ENCODE measurements at places on chromosomes 2 and 18.

DNA sequence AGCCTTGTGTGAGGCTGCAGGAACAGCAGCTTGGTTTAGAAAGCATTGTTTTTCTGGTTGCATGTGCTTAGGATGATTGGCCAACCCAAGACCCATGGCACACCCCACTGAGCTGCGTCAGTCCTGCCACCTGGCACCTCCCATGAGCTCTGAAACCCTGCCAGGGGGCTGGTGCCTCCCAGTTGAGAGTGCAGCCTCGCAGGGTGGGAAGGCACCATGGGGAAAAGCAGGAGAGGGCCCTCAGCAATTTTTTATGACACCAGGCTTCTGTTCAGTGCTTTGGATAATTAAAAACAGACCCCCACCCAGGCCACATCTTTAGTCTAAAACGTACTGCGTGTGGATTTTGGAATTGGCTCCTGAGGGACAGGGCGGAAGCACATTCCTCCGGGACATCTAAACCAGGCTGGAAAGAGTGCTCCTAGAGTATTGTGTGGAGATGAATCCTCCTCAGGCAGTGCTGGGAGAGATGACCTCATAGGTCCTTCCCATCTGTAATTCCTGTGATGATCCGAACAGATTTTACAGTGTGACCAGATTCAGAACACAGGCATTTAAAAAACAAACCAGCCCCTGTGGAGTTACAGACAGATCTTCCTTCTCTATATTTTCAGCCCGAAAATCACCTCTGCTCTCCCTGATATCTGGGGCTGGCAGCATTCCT is 438.3 kb downstream of the ZNF521 start:
- DNase-seq = peak; percentile 66

GRCh38 chr2:228321015-228321414 is 139.5 kb upstream of the SPHKAP start:
- DNase-seq = no peak

GRCh38 chr2:112972423-112973086 is 5.3 kb upstream of the IL36G start:
- no peak for DNase-seq

- DNase-seq = no peak
Observed at GRCh38 chr2:3755277-3755676, 51.9 kb downstream of the DCDC2C start.

GRCh38 chr2:224518806-224519580 is 66.2 kb downstream of the CUL3 start:
- peak; percentile 72 for DNase-seq

GRCh38 chr18:3401669-3402620 is 48.0 kb upstream of the TGIF1 start:
- DNase-seq = no peak

DNA sequence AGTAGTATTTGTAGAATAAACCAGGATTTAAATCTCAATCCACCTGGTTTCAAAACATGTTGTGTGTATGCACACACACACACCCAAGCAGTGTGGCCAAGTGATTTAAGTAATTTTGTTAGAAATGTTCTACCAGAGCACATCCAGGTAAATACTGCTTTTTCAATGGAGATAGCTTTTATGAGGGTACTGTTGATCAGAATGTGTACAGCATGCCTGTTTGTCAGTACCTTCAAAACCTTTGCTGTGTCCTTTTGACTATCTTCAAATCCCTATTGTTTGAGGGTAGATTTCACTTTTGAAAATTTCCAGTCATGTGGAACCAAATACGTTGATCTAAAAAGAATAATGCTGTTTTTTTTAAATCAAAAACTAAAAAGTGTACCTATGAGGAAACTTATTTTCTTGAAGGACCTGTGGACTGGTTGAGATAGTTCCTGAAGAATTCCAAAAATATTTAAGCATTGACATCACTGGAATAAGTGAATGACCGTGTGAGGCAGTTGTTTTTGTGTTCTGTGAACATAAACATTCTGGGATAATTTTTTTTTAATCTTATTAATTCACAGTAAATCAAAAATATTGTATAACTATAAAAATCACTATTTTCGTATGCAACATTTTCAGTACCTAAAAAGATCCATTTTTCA is 70.9 kb downstream of the PTRHD1 start:
- no peak for DNase-seq

- no peak for DNase-seq
Observed at GRCh38 chr2:124250433-124250832, 225.3 kb downstream of the CNTNAP5 start.

DNA sequence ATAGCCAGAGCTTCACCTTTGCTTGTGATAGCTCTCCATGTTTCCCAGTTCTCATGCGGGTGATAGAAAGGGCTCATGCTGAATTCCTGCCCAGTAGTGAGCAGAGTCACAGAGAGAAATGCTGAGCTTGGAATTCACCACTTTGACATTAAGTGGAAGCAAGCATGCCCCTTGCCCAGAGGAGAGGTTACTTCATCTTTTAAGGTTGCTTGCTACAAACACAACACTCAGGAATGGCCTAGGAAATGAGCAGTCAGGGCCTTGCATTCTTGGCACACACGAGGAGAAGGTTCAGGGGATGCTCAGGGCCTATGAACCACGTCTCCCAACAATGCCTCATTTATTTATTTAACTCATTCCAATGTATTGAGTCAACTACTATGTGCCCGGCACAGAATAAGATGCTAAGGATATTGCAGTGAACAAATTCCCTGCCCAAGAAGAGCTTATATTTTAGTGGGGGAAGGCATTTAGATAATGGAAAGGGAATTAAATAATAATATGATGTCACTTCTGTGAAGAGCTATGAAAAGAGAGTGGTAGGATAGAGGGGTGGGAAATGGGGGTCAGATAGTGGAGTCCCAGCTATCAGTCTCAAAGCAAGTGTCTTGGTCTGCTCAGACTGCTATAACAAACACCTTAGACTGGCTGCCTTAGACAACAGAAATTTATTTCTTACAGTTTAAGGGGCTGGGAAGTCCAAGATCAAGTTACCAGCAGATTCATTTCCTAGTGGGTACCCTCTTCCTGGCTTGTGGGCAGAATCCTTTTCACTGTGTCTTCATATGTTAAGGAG is 42.1 kb downstream of the DDX18 start:
- DNase-seq = peak; percentile 95

DNA sequence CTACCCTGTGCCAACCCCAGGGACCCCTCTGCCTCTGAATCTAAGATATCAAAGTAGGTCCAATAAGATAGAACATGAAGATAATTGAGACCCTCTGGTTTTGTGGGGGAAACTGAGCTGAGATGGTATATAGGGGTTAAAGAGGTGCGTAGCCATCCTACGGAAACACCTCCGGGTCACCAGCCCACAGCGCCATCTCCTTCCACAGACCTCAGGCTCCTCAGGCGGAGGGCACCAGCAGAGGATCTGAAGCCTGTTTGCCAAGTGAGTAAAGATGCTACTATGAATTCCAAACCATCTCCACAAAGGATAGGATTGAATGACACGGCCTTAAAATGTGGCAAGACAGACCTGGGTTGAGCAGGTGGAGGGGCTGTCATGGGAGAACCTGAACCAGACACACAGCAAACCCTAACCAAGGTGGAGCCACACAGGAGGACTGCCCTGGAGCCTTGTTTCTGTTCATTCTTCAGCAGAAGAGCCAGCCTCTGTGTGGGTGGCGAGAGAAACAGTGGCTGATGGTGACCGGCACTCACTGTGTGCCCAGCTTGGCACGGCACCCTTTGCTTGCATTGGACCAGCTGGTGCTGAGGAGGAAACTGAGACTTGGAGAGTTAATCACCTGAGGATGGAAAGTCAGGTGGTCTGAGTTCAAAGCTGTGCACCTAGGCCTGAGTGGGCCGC is 10.2 kb downstream of the GBX2 start:
- DNase-seq = no peak

- no peak for DNase-seq
Observed at GRCh38 chr18:70165936-70166335, 39.6 kb downstream of the RTTN start.

DNA sequence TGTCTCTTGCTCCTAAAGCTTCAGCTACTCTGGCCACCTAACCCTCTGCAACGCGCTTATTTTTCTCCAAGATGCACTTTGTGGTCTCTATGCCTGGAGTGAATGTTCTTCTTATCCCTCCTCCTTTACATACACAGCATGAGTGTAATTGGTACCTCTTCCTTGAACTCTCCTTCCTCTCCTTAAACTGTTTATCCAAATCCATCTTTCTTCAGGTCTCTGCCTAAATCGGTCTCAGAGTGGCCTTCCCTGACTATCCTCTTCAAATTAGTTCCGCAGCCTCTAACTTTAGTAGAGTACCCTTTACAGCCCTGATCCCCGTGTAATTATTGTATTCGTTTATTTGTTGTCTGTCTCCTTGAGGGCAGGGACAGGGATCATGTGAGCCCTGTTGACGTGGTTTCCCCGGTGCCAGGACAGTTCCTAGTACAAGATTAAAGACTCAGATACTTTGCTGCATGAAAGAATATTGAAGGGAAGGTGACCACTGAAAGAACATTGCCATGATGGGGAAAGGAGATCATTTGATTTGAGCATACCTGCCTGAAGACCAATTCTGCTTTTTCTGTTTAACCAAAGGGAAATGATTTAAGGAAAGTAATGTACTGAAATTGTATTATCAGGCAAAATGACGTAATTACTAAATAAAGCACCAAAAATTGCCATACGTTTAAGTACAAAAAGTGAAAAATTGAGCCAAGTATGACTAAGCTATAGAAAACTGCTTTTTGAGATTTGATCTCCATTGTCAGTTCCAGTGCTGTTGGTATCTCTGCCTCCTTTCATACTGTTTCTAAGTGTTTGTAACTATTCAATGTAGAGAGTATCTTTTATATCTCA is 1.2 kb downstream of the CNOT9 start:
- DNase-seq = peak; percentile 14

DNA sequence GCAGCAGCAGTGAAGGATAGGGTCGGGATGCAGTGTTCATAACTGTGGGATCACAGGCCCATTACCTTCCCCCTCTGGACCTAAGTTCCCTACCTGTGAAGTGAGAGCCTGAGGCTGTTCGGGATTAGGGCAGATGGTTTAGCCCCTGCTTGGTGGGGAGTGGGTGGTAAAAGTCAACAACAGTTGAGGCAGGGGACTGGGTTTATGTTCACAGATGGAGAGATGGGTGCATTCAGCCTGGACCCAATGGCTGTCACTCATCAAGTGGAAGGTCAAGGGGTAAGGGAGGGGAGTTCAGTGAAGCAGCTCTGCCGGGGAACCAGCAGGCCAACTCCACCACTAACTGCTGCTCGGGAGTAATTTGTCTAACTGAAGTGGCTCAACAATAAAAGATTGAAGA is 180.4 kb downstream of the FAM210A start:
- no peak for DNase-seq

GRCh38 chr2:176473177-176473576 is 203.9 kb downstream of the MTX2 start:
- DNase-seq = peak; percentile 43

DNA sequence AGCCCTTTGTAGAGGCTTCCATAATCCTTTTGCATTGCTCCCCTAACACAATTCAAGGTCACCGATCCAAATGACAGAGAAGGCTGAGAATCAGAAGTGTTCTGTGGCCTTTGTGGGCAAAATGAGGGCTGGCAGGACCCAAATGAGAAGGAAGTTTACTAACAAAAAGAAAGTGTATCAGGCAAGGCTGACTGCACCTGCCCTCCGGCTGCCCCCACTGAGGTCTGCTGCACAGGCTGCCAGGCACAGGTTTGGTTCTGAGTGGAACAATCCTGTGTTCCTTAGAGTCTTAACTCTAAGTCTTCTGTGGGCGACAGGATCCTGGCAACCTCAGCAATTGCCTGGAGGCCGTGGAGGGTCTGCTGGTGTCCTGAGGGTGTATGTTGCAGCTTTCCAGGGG is 568.5 kb downstream of the CMPK2 start:
- no peak for DNase-seq

- DNase-seq = peak; percentile 88
Observed at GRCh38 chr18:77067291-77068061, 65.1 kb downstream of the MBP start.

DNA sequence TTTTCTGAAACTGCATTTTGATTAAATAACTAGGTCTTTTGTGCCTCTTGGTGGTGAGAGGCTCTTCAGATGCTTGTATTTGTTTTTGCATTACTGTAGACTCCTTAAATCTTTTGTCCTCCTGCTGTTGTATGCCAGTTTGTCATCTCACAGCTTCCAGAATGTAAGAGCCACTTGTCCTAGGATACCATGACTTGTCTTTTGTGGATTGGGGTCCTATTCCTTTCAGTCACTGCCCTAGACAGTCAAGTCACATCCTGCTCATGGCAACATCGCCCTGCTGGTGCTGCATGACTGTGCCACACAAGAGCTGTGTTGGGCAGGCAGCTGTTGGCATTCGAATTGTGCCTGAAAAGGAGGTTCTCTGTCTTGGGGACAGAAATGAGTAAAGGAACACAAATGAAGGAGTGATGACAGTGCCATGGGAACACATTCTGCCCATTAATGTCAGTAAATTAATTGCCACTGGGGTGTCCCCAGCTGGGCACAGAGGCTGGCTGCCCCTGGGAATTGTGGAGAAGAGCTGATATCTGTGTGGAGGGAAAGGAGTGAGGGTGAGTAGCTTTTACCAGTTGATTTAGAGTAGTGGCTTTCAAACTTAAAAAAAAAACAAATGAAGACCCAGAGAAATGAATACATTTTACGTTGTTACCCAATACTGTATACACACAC is 140.3 kb downstream of the ARL6IP6 start:
- no peak for DNase-seq

GRCh38 chr18:77512152-77512551 is 262.5 kb downstream of the GALR1 start:
- DNase-seq = no peak

GRCh38 chr2:46065152-46065551 is 232.1 kb upstream of the EPAS1 start:
- DNase-seq = peak; percentile 31

GRCh38 chr2:150376553-150377335 is 110.7 kb downstream of the RND3 start:
- peak; percentile 25 for DNase-seq

- peak; percentile 40 for DNase-seq
Observed at GRCh38 chr2:182406221-182406620, 20.6 kb downstream of the PDE1A start.

- no peak for DNase-seq
Observed at GRCh38 chr2:187336332-187336731, 111.7 kb downstream of the CALCRL start.

DNA sequence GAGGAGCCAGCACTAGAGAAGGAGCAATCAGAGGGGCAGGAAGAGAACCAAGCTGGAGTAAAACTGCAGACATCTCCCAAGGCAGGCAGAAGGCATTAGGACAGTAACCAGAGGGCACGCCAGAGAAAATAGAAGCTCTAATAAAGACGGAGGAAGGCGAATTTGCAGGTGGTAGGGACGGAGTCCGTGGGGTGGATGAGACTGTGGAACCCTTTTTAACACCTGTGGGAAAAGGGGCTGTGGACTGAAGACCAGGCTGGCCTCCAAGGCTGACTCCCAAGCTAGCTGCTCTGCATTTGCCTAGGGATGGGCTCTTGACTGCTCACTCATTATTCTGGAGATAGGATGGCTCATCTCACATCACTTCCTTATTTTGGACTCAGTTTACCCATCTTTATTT is 49.5 kb downstream of the SLC4A1AP start:
- no peak for DNase-seq

DNA sequence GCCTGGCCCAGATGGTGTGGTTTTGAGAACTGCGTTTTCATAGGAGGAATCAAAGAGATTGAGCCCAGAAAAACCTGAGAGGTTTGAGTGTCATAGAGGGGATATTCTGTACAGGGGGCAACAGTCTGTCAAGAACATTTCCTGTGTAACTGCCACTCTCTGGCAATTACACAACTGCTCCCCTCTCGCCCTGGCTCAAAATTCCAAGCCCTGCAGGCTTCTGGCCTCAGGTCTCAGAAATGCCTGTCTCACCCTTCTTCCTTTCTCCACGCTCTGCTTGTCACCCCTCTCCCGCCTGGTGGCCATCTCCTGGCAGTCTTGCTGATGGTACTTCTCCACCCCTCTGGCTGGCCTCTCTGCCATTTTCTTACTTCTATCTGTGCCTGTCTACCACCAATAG is 4.0 kb downstream of the VAMP5 start:
- DNase-seq = no peak
